Stimulated activated CD8-positive, alpha-beta memory T cell treated with anti-CD3 and anti-CD28 coated beads, Interleukin-4, amount 100 ng/mL, for 1 hour (primary cell): ENCODE measurements at places on chromosomes 2 and 18.

- DNase-seq, result no peak
Measured at GRCh38 chr2:74576863-74577229, 22.3 kb downstream of the DOK1 start.

DNA sequence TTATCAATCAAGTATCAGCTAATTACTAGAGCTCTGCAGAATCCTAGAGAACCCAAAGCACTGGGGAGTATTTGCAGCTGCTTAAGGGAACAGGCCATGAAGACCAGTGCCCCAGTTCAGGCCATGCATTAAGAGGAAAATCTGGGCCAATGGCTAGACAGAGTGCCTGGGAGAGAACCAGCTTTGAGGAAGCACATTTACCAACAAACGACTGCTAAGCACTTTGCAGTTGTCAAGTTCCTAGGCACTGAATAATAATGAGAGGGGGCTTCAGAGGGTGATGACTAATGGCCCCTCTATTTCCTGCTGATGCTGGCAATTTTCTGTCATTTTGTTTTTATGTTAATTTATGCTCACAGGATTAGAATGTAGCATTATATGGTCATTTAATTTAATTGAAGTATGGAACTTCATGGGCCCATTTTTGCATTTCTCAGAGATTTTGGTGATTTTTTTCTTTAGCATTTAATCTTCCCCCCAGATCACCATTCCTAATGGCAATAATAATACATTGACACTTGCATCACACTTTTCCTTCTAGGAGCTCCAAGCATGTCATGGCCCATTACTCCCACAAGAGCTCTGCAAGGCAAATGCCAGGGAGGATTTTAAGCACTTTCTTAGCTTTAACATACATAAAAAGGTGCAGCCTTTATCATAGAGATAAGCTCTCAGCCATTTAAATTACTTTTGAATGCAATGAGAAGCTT is 147.7 kb upstream of the SPATS2L start:
- no peak for DNase-seq

DNA sequence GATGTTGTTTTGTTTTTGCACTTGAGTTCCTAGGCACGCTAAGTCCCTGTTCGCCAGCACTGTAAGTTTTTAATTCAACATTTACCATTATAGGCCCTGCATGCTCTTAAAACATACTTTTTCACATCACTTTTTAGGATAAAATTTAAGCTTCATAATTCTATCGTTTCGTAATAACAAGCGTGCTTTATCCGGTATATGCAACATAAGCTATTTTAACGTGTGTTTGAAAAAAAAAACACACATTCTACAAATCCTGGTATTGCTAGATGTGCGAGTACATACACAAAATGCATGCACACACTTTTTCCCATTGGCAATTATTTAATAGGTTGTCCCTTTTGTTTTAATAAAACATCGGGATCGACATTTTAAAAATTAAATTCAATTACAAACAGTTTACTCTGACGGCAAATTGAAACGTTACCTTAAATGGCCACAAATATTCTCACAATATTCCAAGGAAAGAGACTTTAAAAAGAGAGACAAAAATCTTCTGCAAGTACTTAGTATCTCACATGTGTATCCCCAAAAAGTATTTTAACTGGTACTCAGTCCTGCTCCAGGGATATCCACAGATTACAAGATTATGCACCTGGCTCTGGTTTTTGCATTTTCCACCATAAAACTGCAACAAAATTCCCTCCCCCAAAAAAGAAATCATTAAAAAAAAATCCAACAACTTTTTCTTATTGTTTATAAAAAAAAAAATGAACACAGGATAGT is 1.0 kb upstream of the TCF4 start:
- DNase-seq, result no peak

GRCh38 chr2:44649381-44649780 is 287.6 kb downstream of the CAMKMT start:
- no peak for DNase-seq

DNA sequence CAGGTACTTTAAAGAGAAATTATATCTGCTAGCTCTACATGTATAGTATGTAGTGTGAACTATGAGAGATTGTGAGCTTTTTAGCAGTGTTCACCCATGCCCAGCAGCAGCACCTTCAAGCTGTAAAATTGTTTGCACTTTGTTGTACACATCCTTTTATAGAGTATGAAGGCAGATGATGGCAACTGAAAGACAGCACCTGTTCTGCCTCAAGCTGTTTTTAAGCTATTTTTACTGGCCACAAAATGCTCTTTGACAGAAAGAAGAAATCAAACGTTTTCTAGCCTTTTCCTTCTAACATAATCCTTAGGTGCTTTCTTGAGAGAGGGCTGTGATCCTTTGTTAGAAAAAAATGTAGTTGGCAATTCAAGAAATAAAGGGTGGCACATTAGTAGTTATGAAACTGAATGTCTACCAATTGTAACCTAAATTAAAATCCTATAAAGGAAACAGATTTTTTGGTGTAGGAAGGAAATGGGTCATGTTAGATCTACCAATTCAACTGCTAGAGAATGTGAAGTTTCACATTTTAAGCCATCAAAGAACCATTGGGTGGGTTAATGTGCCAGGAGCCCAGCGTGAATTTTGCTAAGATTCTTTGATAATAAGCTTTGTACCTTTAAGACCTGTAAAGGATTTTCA is 59.5 kb downstream of the R3HDM1 start:
- DNase-seq, result no peak

- no peak for DNase-seq
Measured at GRCh38 chr18:14925281-14925709, 177.3 kb downstream of the ANKRD30B start.

- DNase-seq, result no peak
Measured at GRCh38 chr2:22882643-22883042, 502.3 kb upstream of the KLHL29 start.

DNA sequence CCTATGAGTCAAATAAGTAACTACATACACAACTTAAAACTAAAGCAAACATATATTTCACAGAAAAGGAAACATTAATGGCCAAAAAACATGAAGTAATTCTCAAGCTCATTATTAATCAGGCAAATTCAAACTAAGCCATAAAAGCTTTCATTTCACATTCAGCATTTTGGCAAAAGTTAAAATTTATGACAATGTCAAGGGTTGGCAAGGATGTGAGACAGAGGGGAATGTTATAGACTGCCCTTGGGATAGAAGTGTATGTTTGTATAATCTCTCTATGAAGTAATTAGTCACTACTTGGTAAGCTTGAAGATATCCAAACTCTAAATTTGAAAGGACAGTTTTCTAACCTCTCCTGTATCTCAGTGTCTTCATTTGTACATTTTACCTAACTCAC is 539.4 kb downstream of the RIT2 start:
- no peak for DNase-seq

DNA sequence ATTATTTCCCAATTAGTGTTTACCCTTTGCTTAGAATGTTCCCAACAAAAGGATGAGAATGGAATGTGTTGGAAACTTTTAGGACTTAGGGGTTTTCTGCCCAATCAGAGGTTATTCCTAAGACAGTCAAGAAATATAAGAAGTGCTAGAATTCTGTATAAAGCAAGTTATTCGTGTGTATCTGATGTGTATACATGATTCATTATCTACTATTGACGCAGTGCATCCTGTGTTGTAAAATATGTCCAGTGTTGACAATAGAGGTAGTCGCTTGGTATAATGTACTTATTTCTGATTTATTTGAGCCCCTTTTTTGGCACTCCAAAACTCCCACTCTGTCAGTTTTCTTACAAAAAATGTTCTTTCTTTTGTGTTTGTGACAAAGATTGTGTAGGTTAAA is 881 bp downstream of the PIKFYVE start:
- DNase-seq, result no peak

GRCh38 chr18:76765649-76766048 is 56.7 kb upstream of the ZNF236 start:
- no peak for DNase-seq

DNA sequence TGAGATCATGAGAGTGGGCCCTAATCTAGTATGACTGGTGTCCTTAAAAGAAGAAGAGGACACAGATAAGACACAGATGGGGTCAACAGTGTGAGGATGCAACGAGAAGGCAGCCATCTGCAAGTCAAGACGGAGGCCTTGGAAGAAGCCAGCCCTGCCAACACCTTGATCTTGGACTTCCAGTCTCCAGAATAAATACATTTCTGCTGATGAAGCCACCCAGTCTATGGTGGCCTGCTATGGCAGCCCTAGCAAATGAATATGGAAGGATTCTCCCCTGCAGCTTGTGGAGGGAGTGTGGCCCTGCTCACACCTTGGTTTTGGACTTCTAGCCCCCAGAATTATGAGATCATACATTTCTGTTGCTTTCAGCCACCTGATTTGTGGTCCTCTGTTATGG is 12.3 kb downstream of the CTIF start:
- no peak for DNase-seq

- DNase-seq, result no peak
Measured at GRCh38 chr2:162037028-162037795, 36.8 kb downstream of the DPP4 start.

GRCh38 chr2:58378152-58378551 is 137.0 kb upstream of the FANCL start:
- DNase-seq, result no peak

DNA sequence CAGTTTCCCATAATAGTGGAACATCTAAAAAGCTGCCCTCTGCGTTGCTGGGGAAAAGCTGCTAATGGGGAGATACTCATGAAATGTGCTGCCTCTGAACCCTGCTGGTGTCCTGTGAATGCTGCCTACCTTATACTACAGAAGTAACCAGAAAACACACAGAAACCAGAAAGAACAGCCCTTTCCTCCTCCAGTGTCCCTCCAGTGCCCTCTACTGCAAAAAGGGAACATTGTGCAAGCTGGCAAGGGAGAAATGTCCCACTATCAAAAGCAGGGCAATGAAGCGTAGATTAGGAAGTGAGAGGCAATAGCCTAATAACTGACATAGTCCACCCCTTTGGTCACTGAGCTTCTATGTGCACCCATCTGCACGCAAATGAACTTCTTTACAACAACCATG is 162.7 kb upstream of the ETAA1 start:
- no peak for DNase-seq

DNA sequence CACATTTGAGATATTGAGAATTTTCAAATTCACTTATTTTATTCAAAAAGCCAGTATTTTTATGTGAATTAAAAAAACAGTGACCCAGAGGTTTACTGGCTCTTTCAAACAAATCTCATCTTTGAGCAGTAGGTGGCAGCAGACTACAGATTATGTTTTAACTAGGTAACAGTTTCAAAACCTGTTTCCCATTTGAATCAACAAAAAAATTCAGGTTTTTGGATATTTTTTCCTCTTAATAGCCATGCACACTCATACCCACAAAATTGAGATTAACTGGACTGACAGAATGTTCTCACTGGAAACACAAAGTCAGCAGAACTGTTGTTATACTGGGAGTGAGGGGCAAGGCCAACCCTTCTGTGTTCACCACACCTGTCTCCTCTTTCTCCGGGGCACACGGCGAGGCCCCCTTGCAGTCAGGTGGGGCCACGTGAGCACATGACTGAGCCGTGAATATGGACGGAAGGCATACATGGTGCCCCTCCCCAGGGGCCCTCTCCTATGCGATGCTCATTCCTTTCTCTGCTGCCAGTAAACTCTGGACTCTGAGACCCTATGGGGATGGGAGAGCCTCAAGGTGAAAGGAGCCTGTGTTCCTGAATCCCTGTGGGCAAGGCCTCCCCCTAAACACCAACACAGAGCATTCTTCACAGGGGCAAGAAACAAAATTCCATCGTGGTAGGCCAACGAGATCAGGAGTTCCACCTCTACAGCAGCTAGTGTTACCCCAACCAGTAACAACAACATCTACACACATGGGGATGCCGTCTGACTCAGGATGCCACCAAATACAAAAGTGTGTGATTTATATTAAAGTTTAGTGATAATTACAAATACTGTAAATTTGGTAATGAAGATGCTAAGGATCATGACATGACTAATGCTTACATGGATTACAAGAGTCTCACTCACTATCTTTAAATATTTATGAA is 80.4 kb downstream of the LPIN2 start:
- no peak for DNase-seq

DNA sequence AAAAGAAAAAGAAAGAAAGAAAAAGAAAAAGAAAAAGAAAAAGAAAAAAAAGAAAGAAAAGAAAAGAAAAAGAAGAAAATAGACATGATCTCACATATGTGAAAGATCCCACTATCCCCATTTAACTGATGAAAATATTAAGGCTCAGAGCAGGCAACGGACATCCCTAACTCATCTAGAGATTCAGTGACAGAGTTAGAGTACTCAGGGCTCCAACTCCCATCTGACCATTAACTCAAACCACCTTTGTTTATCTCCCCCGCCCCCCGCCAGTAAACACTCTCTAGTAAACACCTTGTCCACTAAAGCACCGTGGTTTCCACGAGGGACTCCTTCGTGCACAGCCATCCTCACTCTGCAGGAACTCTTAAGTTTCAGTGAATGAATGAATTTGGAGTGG is 142.9 kb downstream of the TGIF1 start:
- no peak for DNase-seq

- no peak for DNase-seq
Measured at GRCh38 chr2:65018141-65018582, 29.0 kb downstream of the SLC1A4 start.
